ENCODE measurements at places on chromosomes 12 and 14.

DNA sequence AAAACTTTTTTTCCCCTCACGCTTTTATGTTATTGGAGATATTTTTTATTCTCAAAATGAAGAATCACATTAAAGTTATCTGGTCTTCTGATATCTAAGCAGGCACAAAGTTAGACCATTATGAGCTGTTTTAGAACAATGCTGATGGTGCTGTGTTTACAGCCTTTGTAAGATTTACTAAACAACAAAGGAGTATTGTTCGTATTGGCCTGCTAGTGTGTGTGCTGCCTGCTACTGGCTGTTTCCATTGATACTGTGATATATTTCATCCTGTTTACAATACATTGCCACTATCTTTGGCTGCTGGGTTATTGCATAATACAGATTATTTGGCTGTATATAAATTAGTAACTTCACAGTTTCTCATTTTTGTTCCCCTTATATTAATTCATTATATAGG is 220.8 kb downstream of the ITPR2 start:
- no peak for DNase-seq

DNA sequence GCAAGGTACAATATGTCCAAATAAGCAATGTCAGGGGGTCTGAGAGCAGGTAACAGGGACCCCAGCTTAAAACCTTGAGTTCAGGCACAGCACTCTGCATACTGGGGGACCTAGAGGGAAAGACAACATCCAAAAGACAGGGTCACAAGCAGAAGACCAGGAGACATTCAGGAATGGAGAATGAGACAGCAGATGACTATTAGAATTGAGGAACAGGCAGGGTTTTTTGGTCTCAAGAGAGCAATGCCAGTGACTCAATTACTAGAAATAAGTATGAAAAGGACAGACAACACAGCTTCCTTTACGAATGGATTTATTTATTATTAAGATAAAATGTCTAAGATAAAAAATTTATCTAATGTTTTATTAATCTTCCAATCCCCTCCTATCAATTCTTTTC is 223.0 kb downstream of the PTPRO start:
- no peak for DNase-seq

DNA sequence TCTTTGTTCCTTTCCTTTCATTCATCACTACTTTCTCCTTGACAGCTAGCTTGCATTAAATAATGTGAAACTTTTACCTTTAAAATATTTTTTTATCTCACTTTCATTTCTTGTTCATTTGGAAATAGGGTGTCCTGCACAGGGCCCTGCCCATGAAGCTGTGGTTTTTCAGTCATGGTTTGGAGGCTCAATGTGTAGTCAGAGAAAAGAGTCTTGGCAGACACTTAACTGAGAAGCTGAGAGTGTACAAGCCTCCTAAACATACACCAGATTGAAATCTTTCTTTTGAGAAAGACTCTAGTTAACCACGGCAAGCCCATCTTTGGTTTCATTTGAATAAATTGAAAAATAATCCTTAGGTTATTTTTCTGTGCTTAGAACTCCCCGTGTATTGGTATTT is 74.2 kb downstream of the KICS2 start:
- no peak for DNase-seq

DNA sequence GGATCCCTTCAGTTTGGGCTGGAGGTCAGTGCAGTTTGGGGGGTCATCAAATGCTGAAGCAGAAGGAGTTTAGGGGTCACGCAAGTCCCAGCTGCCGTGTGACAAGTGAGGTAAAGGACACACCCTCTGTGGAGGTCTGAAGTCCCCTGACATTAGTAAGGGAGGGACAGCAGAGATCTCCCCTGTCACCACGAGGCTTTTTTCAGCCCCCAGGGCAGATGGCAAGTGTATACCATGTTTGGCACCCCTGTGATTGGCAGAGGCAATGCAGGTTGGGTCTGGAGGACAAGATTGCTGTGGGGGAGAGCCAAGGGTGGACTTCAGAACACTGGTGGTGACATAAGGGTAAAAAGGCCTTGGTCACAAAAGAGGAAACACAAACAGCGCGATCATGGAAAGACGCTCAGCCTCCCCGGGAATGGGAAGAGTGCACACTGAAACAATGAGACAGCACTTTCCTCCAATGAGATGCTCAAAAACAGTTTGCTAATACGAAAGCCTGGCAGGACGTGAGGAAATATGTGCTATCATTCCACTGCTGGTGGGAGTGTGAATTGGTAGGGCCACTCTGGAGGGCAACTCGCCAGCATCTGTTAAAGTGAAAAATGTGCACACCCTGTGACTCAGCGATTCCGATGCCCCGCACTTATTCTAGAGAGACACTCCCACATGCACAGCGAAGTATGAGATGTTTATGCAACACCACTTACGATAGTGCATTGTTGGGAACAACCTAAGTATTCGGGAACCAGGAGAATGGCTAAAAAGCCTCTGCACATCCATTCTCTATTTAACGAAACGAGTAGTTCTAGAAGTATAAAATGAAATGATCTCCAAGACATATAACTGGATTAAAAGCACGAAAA is 14.4 kb upstream of the CD27 start:
- DNase-seq, result no peak

- DNase-seq, result peak; percentile 86
Measured at GRCh38 chr14:104932676-104933631, 8.3 kb downstream of the PLD4 start.

- no peak for DNase-seq
Measured at GRCh38 chr14:26500028-26500427, 97.8 kb downstream of the NOVA1 start.

- DNase-seq, result no peak
Measured at GRCh38 chr14:53954551-53955228, 1.9 kb downstream of the BMP4 start.

- no peak for DNase-seq
Measured at GRCh38 chr12:70853326-70853725, 67.2 kb downstream of the PTPRR start.

GRCh38 chr14:35333797-35334743 is 41.9 kb downstream of the PSMA6 start:
- peak; percentile 41 for DNase-seq

GRCh38 chr14:50039120-50039517 is 77.3 kb downstream of the VCPKMT start:
- no peak for DNase-seq

- DNase-seq, result no peak
Measured at GRCh38 chr14:105118646-105119407, 49.7 kb downstream of the JAG2 start.

DNA sequence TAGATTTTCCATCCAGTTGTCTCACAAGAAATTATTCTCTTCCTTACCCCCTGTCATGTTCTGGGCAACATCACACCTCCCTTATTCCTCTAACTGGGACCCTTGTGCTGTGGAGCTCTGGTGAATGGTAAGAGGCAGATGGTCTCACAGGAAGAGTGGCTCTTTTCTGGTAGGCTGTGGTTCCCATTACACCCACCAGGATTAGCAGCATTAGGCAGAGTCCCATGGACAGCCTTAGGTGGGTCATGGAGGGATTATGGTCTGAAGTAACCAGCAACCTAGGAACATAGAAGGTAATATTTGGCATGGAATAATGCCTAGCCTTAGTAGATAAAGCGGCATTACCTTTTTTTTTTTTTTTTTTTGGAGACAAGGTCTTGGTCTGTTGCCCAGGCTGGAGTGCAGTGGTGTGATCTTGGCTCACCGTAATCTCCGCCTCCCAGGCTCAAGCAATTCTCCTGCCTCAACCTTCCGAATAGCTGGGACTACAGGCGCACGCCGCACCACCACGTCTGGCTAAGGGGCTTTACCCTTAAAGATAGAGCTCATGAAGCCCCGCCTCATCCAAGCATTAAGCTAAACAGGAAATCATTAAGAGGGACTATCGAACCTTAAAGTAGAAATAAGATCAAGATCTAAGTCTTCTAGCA is 4.0 kb downstream of the C14orf119 start:
- DNase-seq, result no peak

- DNase-seq, result no peak
Measured at GRCh38 chr12:116320791-116321217, 43.3 kb upstream of the MED13L start.

GRCh38 chr12:97048421-97049035 is 141.5 kb downstream of the NEDD1 start:
- DNase-seq, result no peak

DNA sequence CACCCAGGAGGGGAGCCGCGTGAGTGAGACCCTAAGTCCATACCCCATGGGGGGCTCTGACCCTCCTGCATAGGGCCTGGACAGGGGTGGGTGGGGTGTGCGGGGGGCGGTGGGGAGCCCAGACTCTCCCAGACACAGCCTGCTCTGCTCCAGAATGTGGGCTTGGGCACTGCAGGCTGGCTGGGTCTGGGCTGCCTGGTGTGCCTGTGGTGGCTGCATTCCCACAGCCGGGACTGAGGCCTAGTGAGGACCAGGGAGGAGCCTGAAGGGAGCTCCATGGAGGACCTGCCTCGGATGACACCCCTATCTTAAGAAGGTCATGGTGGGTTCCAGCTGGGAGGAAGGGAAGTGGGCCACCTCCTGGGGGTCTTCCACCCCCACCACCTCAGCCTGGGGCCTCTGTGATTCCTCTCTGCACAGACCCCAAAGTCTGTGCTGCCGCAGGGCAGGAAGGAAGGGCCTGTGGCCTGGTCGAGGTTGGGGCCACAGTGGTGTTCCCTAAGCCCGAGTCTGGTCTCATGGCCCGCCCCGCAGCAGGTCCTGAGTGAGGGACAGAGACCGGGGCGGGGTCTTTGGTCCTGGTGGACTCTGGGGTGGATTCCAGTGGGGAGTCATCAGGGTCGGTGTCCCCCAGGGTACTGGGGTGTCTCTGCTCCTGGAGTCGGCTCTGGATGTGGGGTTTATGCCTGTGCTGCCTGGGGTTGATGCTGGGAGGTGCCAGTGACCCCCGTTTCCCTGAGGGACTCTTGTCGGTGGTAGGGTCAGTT is 392.3 kb downstream of the TMEM121 start:
- no peak for DNase-seq

GRCh38 chr14:50001999-50002925 is 109.4 kb downstream of the ARF6 start:
- peak; percentile 75 for DNase-seq

DNA sequence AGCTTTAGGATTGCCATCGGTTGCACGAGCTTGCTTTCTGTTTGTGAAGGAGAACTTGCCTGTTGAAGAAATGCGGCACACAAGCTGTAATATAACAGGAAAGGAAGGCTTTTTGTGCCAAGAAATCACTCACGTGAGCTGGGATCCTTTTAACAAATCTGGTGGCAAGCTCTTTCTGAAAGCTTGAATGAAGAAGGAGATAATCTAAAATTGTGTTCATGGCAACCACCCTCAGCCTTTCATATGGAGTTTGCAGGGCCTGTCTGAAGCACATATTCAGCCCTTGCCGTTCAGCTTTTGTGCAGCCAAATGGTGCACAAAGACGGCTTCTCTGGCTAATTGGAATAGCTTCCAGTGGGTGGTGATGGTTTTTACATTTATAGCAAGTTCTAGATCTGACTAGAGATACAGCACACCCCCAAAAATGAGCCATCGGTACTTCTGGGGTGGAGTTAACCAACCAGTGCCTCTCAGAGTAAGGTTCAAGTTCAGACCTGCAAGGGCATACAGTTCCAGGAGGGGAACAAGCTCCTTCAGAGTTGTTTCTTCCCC is 107.4 kb downstream of the AEBP2 start:
- DNase-seq, result no peak

GRCh38 chr12:2902272-2902880 is 11.7 kb downstream of the TULP3 start:
- DNase-seq, result no peak

DNA sequence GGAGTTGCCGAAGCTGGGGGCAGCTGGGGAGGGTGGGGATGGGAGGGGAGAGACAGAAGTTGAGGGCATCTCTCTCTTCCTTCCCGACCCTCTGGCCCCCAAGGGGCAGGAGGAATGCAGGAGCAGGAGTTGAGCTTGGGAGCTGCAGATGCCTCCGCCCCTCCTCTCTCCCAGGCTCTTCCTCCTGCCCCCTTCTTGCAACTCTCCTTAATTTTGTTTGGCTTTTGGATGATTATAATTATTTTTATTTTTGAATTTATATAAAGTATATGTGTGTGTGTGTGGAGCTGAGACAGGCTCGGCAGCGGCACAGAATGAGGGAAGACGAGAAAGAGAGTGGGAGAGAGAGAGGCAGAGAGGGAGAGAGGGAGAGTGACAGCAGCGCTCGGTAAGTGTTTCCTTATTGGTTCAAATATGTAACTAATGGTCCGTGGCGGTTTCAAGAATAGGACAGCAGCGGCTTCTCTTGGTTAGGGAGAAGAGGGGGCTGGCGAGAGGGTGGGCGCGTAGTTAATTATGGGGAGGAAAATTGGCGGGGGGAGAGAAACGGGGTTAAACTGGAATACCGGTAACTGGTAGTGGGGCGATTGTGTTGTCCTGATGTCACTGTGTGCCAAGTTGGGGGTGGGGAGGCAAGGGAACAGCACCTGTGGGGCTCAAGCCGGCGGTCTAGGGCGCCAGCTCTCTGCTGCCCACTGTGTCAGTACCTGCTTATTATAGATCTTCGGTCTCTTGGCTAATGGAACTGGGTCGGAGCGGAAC is 8.4 kb downstream of the HOXC8 start:
- no peak for DNase-seq

GRCh38 chr14:92493492-92493891 is 20.1 kb upstream of the RIN3 start:
- DNase-seq, result no peak

DNA sequence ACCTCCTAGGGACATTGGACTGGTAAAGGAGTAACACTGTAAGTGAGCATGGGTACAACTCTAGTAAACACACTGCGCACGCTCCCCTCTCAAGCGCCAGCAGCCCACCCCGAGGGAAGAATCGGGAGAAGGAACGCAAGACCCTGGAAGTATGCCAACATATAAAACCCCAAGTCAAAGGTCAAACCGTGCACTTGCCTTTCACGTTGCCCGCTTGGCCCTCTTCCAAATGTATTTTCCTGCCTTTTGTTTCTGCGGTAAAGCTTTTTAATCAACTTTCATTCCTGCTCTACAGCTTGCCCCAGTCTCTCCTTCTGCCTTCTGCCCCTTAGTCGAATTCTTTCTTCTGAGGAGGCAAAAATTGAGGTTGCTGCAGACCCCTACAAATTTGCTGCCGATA is 17.6 kb upstream of the CHST11 start:
- DNase-seq, result no peak

GRCh38 chr12:109517619-109518018 is 40.2 kb downstream of the UBE3B start:
- no peak for DNase-seq

- no peak for DNase-seq
Measured at GRCh38 chr14:55686713-55687112, 106.7 kb downstream of the KTN1 start.

- DNase-seq, result no peak
Measured at GRCh38 chr12:58007875-58008274, 66.5 kb downstream of the ATP23 start.

DNA sequence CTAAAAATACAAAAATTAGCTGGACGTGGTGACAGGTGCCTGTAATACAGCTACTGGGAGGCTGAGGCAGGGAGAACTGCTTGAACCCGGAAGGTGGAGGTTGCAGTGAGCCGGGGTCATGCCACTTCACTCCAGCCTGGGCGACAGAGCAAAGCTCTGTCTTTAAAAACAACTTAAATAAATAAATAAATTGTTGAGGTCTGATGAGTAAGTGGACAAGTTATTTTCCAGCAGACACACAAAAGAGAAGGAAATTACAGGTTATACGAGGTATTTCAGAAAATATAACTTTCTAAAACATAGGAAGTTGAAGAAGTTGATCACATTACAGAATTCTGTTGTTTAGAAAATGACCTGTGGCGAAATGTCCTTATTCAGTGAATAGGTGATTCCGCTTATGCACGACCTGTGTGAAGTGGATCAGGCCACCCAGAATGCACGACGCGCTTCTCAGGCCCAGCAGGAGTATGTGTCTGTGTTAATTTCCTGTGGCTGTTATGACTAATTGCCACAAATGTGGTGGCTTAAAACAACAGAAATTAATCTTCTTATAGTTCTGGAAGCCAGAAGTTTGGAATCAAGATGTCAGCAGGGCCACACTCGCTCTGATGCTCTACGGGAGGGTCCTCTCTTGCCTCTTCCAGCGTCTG is 38.1 kb downstream of the P2RX7 start:
- DNase-seq, result no peak
